ENCODE measurements at places on chromosomes 5 and 9. TPM values are rescaled to one million over a fixed set of nuclear protein-coding genes. Genes with fewer than 3 reads are reported as not detected.

DNA sequence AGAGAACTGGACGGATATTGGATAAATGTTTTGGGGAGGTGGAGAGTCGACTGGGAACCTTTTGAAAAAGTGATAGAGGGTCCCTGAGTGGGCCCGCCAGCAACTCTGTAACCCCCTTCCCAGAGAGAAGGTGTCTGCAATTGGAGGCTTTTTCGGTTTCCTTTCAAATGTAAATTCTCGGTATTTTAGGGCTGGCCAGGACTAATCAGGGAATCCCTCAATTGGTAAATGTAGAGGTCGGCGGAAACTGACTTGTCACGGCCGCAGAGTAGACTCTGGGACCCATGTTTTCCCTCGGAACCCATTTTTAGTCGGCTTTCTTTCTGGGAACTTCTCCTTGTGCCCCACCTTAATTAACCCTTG, 524 bp downstream of the CCNB1 start:
- no peak for DNase-seq

DNA sequence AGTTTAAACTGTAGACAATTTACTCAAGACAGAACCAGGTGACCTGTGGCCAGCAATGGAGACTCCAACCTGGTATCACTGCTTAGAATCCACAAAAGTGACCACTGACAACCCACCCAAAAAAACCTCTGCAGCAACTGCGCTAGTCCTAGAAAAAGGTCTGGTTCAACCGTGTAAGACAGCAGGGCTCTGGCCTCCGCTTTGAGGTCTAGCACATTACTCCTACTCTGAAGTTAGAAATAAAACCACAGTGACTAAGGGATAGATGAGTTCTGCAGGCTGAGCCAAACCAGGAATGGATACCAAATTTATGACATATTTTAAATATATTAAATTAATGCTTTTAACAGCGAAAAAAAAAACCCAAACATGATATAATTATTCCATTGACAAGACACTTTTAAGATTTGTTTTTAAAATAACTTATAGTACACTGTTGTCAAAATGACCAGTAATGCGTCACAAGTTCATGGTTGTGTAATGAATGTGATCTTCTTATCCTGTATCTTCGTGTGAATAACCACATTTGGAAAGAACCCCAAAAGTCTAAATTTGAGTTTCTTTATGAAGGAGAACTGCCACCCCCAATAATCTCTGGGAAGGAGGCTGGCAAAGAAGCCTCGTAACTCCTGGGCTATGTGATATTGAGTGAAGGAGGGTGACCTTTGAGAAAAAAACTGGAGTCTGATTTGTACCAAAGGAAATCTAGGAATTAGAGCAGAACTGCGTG, 101.9 kb upstream of the SLC44A1 start:
- DNase-seq, result no peak

DNA sequence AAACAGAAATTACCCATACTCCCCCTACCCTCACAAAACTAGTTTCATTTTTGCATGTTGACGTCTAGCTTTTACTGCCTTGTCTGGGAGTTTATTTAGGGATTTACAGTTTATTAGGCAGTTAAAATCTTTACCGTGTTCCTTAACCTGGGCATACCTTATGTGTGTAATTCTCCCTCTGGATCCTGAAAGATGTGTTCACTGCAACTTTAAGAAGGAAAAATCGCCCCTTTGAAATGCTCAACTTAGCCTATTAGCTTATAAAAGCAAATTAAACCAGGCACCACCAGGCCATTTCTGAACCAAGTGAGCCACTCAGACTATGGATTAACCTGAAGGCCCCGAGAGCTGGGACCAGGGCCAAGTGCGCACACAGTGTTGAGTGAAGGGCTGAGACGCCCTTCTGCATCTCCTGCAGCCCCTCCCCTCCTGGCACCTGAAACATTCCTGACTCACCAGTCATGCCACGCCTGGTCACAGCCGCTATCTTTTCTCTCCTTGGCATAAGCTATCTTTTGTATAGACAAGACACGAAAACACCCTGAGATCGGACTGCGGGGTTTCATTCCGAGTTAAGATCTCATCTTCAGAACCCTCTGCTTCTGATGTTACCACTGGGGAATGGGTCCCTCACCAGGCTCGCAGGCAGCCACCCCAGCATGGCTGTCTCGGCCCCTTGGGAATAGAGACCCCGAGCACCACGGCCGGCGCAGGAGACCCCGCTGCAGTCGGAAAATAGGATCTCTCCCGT, 111.9 kb downstream of the ROR2 start:
- peak; percentile 89 for DNase-seq

DNA sequence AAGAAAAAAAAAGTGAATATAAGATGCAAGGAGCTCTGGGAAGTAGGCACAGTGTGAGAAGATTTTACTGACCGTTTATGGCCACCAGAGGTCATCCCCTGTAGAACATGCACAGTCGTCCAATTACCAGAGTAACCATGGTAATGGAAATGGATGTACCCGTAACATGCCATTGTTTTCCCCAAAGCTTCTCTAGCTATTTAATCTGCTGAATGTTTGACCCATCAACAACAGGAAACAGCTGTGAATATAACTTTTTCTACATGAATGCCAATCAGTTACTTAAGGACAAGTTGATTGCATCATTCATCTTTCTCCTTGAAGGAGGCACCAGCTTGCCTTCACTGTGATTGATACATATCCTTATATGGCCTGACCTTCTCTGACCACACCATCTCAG, 1967.0 kb upstream of the CDH9 start:
- no peak for DNase-seq

DNA sequence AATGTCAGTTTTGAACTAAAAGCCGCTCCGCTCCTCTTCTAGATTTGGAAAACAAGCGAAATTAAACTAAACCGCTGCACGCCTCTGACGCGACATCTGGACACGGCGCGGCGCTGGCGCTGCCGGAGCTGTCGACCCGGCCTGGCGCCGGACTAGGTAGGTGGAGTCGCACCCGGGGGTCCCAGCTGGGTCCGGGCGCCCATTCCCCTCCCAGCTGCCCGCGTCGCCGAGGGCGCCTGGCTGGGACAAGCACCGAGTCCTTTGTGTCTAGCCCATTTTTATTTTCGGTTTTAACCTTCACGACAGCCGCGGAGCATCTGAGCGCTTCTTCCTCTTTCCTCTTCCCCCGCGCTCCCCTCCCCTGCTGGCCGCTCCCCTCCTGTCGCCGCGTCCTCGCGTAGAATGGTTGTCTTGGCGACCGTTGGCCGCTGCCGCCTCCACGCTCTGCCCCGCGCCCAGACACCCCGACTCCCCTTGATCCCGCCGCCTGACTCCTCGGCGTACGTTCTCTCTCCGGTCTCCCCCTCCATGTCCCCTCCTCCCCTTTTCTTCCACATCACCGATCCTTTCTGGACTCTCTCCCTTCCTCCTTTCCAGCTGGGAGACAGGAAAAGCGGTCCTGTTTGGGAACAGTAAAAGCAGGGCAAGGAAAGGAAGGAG, 545 bp downstream of the CDKN2B-AS1 start:
- DNase-seq, result peak; percentile 66

DNA sequence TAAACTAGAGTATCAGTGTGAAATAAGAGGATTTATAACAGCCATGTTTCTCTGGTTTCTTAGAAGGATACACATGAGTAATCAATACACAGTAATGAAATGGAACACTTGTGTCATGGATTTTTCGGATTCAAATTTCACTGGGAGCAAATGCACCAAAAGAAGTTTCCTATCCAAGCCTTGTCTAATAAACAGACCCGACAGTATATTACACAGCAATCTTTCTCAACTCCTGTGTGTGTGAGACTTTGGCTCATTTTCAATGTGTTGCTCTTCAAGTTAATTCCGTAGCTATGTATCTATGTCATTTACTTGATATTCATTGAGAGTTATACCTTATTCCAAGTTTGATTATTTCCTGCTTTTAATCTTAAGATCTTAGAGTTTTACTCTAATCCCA, 930.2 kb downstream of the MAT2B start:
- DNase-seq, result no peak

DNA sequence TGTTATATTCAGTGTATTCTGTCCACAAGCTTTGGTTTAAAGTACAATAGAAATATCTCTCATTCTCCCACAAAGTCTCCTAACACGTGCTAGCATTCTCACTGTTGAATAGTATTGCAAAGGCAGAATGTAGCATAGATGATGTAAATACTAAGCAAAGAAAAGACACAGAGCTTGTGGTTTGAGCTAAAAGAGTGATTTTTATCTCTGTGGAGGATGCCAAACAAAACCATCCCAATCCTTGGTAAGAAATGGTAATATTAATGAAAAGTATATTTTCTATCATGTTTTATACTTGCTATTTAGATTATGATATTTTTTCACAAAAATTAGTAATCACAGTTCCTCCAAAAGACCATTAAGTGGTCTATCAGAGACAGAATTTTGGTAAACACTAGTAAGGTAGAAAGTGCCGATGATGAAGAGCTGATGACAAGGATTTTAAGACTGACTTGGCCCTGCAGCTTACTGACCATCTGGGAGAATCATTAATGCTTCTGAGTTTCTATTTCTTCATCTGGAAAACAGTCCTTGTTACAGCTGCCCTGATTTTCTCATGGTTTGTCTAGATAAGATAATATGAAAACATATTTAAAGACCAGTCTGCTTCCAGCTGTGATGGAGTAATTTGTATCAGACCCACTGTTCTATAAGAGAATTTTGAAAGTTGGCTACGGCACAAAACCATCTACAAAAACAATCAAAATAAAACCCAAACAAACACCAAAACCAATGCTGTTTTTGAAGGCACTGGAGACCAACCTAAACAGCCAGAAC, 510.2 kb downstream of the SPATA31D1 start:
- DNase-seq, result no peak

- peak; percentile 31 for DNase-seq
These were observed 91.4 kb upstream of the PHYKPL start for GRCh38 chr5:178323961-178324360.

DNA sequence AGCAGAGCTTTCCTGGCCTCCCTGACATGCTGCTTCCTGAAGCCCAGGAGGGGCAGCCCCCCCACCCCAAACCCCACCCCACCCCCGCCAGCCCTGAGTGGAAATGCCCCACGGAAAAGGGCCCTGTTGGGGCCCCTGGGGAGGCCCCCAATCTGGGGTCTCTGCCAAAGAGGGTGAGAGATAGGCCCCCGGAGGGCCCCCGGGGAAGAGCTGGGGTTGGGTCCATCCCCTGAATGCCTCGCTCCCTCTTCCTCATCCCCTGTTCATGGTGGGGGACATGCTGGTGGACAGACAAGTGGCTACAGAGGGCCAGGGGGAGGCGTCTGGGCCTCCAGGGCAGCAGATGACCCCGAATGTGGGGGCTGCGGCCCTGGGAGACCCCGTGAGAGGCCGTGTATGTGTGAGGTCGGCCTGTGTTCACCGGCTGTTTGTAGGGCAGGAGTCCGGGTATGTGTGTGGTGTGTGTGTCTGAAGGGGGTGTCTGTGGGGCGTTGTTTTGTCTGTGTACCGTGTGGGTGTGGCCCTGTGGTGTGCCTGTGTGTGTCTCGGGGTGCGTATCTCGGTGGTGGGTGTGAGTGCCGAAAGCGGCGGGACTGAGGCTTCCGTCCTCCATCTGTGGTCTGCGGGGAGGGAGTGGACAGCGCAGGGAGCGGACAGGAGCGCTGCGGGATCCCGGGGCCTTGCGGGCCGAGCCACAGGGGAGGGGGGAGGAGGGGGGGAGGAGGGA, 11.3 kb downstream of the C9orf50 start:
- peak; percentile 84 for DNase-seq

DNA sequence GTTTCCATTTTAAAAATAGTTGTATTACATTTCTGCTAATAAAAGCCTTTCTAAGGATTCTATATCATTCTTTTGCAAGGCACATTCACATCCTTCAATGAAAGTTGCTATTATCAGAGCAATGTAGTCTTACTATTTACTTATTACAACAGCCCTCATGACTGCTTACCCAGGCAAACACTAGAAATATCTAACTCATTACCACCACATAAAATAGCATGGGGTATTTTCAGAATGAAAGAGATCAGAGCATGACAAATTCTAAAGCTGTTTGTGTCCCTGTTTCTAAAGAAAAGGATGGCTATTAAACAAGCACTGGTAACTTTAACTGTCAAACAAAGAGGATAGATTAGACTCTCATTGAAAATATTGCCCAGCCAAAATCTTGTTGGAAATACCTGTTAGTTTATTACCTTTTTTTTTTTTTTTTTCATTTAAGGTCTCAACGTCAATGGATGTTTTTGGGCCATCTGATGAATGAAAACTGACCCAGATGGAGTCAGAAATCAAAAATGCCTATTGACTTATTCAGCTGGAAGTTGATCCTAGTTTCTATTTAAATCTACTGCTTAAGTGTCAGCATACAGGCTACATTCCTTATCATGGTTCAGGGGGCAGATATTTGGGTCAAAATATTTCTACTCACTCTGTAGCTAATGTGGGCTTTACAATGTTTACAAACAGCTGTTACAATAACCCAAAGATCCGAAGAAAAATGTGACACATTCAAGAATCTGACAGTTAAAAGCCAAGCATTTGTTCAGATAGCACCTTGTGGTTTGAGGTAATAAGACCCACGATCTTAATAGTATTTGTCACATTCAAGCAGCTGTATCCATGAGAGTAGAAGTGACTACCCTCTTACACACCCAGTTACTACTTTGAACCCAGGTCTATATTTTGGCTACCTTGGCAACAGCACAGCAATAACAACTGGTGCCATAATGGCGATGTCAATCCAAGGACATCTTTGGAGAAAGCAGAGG, 554.8 kb upstream of the MEF2C start:
- no peak for DNase-seq

- no peak for DNase-seq
These were observed 181.3 kb downstream of the RAB3C start for GRCh38 chr5:58764199-58764598.

DNA sequence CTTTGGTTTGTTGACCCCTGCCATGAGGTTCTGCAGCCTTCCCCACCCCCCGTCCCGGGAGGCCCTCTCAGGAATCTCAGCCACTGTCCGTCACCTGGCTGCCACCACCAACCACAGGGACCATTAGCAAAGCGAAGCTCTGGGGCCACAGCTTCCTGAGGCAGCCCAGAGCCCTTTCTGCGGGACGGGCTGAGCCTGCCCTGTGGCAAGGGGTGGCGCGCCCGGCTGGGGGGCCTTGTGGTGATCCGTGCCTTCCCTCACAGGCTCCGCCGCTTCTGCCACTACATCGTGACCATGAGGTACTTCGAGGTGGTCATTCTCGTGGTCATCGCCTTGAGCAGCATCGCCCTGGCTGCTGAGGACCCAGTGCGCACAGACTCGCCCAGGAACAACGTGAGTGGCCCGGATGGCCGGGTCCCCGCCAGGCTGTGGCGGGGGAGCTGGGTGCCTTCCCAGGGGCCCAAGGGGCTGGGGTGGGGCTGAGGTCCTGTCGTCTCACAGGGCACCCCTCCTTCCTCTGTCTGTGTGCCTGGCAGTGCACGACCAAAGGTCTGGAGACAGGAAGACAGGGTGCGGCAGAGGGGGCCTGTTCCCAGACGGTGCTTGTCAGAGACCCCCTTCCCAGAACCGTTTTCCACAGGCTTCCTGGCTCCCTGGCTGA, 169.2 kb downstream of the CACNA1B start:
- DNase-seq, result peak; percentile 32

The SPAAR gene
- 8.0 TPM for total RNA-seq

The ANKDD1B gene
- total RNA-seq, result 0.36 TPM

The SPINK6 gene
- not detected for total RNA-seq

The CCIN gene
- 0.12 TPM for total RNA-seq

The C8G gene
- total RNA-seq, result 1.0 TPM

The TEX48 gene
- not detected for total RNA-seq

The POLR3G gene
- total RNA-seq, result 0.97 TPM

The ACOT12 gene
- not detected for total RNA-seq

Measured in right cardiac atrium (tissue), 5 donors.